ENCODE measurements at places on chromosomes 2 and 18.
A peak's percentile ranks its signal among the peaks of the same experiment; 100 is the strongest.

DNA sequence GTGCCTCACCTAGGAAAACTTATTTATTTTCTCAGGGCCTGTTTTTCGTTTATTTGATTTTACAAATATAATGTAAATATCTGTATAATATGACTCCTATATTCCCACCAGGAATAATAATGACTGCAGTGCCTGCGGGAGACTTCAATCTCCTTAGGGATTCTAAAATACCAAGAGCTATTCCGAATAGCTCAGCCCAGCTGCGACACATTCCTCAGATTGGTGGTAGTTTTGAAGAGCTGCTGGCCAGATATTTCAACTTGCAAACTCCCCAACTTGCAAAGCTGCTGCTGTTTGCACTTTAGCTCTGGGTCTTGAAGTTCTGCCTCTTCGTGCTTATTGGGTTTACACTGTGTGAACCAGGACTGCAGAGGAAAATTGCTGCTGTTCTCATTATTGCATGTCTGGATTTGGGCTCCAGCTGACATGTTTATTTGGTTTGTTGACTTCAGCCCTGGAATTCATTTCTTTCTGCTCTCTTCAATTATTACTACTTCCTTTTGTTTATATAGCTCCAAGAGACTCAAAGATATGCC is 480.2 kb upstream of the CHST9 start:
- DNase-seq = no peak

- no peak for DNase-seq
Observed at GRCh38 chr18:6423289-6423688, 8.6 kb upstream of the L3MBTL4 start.

DNA sequence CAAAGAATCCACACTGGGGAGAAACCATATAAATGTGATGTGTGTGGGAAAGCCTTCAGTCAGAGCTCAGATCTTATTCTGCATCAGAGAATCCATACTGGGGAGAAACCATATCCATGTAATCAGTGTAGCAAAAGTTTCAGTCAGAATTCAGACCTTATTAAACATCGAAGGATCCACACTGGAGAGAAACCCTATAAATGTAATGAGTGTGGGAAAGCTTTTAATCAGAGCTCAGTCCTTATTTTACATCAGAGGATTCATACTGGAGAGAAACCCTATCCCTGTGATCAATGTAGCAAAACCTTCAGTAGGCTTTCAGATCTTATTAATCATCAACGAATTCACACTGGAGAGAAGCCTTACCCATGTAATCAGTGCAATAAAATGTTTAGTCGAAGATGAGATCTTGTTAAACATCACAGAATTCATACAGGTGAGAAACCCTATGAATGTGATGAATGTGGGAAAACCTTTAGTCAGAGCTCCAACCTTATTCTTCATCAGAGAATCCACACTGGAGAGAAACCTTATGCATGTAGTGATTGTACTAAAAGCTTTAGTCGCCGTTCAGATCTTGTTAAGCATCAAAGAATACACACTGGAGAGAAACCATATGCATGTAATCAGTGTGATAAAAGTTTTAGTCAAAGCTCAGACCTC is 16.7 kb upstream of the ZSCAN30 start:
- no peak for DNase-seq

- no peak for DNase-seq
Observed at GRCh38 chr2:219772103-219772635, 144.7 kb downstream of the SLC4A3 start.

GRCh38 chr2:217064234-217065011 is 204.6 kb upstream of the TNP1 start:
- peak; percentile 92 for DNase-seq

DNA sequence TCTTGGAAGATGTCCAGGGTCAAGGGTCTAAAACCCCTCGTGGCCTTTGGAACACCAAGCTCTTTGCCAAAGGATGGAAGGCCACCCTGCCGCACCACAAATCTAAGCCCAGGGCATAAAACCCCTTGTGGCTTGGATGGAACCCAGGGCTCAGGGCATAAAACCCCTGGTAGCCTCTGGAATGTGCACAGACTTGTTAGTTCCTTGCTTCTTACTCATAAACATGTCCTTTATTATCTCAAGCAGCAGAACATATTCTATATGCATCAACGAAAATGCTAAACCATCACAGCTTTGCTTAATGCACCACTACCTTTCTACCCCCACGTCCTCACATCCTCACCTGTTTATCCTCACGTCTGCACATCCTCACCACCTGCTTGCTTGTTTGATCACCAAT is 998.0 kb downstream of the DSC3 start:
- DNase-seq = no peak

DNA sequence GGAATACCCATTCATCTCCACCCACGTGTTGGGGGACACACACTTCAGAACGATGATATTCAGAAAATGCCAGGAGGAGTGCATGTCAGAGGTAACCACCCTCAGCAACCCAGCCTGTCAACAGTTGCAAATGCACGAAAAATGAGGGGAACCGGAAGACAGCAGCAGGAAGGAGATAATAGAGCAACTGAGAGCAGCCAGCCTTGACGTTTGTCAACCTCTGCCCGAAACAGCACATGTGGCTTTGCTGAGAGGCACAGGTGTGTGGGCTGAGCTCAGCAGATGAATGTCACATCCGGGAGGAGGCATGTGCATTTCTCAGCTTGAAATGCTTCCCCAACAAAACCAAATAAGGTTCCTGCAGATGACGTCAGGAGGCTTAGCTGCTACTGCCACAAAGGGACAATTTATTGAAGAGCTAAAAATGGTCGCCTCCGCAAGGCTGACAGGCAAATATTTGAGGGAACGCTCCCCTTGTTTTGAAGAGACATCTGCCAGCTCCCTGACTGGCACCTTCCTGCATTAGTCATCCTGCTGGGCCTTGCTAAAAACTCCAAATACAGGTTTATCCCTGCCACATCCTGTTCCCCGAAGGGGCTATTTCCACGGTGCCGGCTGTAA is 419.0 kb downstream of the NBAS start:
- no peak for DNase-seq

- no peak for DNase-seq
Observed at GRCh38 chr18:9120796-9121195, 15.8 kb upstream of the ANKRD12 start.

GRCh38 chr2:144648837-144649465 is 129.0 kb upstream of the ZEB2 start:
- no peak for DNase-seq

- DNase-seq = no peak
Observed at GRCh38 chr18:58492891-58493469, 135.9 kb downstream of the ALPK2 start.
